RPMI8226 (cell line): ENCODE measurements at places on chromosomes 5 and 9.
A peak's percentile ranks its signal among the peaks of the same experiment; 100 is the strongest.

DNA sequence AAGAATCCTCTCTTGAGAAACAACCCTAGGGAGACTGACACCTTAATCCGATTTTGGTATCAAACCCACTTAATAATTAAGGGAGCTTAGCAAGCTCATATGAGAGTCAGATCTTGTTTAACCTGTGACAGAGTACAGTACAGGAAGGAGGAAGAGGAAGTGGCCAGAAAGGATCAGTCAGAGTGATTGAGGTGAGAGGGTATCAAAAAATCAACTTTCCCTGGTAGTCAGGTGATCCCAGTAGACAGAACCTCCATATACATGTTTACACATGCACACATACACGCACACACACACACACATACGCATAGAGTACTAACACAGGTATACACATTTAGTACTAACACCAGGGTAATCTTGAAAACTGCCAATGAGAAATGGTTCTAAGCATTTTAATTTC is 56.8 kb downstream of the GLIS3 start:
- DNase-seq: no peak

- peak; percentile 64 for DNase-seq
Measured at GRCh38 chr5:112551419-112552032, 132.4 kb upstream of the EPB41L4A start.

GRCh38 chr5:59097116-59097515 is 514.2 kb downstream of the RAB3C start:
- DNase-seq: no peak

- DNase-seq: no peak
Measured at GRCh38 chr5:111153483-111153882, 61.3 kb downstream of the WDR36 start.

DNA sequence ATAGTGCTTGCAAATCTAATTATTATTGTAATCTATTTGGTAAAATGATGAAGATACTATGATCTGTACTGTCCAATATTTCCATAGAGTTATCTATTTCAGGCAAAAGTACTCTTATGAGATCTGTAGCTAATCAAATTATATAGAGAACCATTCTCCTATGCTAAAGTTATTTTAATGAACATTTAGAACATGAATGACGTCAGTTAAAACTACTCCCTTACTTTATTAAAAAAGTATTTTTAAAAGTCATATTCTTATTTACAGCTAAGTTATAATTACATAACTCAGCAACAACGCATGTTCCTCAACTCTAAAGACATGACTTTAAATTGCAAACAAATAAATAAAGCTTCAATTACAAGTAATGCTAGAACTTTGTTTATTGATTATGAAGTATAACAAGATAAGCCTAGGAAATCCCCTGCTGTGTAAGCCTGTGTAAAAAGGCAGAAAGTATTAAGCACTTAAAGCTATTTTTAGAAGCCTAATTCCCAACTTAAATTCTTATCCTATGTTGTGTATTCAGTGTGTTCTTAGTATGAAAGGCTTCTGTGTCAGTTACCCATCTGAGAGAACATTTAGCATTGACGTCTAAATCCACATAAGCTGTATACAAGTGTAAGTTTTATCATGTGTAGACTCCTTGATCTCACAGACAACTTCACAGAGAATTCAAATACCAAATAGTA is 285.7 kb downstream of the HCN1 start:
- no peak for DNase-seq

- DNase-seq: no peak
Measured at GRCh38 chr5:32074401-32074800, 99.7 kb downstream of the GOLPH3 start.

DNA sequence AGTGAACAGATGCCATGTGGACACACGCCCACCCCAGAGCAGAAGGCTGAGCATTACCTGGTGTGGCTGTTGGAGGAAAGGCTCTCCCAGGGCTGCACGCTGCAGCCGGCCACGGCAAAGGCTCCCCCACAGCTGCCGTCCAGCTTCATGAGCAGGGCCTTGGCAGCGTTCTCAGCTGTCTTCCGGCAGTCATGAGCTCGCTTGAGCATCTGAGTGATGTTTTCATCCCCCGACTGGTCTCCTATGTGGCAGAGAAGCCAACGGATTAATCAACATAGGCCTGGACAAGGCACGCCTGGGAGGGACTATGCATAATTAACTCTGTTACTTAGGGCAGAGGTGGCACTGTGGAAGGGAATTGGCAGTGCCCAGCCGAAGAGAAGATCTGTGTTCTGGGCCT is 87.3 kb downstream of the DCP2 start:
- no peak for DNase-seq

- no peak for DNase-seq
Measured at GRCh38 chr9:136052472-136052880, 42.6 kb downstream of the NACC2 start.

GRCh38 chr5:155193029-155193428 is 179.5 kb downstream of the KIF4B start:
- no peak for DNase-seq

- peak; percentile 23 for DNase-seq
Measured at GRCh38 chr5:180341595-180341994, 11.5 kb downstream of the GFPT2 start.

GRCh38 chr5:33362915-33363314 is 77.8 kb upstream of the TARS1 start:
- no peak for DNase-seq

GRCh38 chr5:43141211-43141610 is 20.5 kb downstream of the ZNF131 start:
- DNase-seq: no peak

- DNase-seq: no peak
Measured at GRCh38 chr9:106920701-106921283, 57.8 kb downstream of the ZNF462 start.
